Activated naive CD4-positive, alpha-beta T cell (primary cell): ENCODE measurements at places on chromosomes 3 and 15.

- no peak for DNase-seq
Observed at GRCh38 chr3:43260412-43260811, 25.9 kb upstream of the SNRK start.

- DNase-seq, result no peak
Observed at GRCh38 chr3:127652246-127652995, 20.3 kb upstream of the ABTB1 start.

DNA sequence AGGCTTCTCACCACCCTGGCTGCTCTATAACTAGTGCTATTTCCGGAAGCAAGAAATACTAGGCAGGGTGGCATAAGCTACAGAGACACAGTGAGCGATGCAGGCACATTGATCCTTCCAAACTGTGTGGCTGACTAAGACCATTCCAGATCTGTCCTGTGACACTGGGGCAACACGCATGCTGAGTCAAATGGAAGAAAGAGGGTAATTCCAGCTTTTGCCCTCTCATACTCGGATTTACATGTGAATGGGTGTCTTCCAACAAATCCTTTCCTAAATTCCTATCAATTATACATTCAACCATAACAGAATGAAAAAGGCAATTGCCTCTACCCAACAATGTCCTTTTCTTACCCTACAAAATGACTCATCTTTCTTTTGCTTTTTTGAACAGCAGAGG is 5.1 kb downstream of the FSIP1 start:
- DNase-seq, result no peak

- no peak for DNase-seq
Observed at GRCh38 chr15:48858401-48858800, 19.5 kb upstream of the EID1 start.

- DNase-seq, result no peak
Observed at GRCh38 chr3:111473550-111473949, 68.4 kb upstream of the CD96 start.

DNA sequence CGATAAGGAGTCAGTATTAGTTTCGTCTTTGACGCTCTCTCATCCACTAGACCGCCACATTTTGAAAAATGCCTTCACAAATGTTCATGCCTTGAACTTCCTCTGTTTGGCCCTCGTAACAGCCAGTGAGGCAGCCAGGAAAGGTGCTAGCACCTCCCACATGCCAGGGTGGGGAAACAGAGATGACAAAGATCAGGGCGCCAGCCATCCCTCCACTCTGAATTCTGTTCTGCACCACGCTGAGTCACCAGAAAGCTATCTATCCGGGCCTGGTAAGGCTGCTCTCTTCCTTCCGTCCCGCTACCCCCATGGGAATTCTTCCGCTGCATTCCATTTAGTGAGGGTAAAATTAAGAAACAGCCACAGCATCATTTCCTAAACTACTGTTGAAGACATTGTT is 31.3 kb upstream of the BCL2L10 start:
- no peak for DNase-seq

DNA sequence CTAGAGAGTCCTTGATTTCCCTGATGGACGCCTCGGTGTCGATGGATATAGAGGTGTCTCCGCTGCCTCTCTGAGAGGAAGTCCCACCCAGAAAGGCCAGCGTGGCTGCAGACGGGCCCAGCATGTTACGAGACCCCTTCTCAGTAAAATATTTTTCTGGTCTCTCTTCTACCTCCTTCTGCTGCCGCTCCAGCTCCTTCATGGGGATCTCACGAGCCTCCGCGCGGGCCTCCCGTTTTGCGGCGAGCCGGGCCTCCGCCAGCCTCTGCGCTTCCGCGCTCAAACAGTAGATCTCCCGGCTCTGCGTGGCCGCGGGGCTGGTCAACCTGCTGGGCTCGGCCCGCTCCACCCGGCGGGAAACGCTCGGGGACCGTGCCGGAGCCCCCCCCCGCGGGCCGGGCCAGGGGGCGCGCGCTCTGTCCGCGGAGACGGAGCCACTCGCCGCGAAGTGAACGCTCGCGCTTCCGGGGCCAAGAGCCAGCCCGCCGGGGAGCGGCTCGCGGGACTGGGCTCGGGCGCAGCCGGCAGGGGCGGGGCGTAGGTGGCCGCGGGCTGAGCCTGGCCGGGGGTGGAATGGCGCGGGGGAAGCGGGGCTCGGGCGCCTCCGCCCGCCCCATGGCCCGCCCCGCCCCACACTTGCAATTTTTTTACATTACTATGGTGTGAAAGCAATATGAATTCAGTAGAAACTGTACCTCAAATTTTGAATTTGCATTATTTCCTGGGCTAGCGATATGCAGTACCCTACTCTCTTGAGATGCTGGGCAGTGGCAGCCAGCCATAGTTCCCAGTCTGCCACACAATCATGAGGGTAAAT is 10.2 kb upstream of the KCNMB3 start:
- peak; percentile 13 for DNase-seq

DNA sequence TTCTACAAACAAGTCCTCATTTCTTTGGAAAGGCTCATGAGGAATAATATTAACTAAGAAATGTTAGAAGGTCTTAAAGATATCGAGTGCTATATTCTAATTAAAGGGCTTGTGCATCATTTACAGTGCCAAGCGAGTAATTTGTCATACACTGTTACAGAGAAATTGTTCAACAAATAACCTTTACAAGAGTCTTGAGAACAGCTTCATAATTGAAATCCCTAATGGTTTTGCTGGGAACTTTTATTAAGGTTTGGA is 209.5 kb downstream of the MECOM start:
- DNase-seq, result no peak

DNA sequence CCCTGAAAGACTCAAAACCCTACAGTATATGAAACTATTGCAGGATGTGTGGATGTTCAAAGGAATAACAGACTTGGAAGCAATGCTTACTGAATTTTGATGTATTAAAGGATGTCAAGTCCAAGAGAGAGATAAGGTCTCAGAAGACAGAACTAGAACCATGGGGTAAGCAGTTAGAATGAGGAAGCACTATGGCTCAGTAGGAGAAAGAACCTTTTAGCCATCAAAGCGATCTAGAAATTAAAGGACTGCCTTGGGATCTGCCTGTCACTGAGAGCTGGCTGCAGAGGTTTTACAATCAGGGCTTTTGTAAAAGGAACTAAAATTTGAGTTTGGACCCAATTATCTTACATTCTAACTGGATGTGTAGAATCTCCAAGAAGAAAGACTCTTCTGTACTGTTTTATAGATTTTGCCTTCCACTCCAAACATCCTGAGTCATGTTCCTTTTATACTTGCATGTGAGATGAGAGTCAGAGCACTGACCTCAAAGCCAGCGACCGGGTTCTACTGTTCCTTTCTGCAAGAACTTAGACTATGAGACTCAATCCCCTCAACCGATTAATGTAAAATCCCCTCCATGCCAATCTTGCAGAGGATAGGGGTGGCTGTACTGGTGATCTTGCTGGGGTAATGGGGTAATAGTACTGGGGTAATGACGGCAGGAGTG is 412.3 kb upstream of the TPRG1 start:
- DNase-seq, result no peak

GRCh38 chr15:36221992-36222391 is 357.4 kb upstream of the CDIN1 start:
- no peak for DNase-seq

GRCh38 chr15:68224546-68225250 is 4.8 kb downstream of the CLN6 start:
- DNase-seq, result no peak

DNA sequence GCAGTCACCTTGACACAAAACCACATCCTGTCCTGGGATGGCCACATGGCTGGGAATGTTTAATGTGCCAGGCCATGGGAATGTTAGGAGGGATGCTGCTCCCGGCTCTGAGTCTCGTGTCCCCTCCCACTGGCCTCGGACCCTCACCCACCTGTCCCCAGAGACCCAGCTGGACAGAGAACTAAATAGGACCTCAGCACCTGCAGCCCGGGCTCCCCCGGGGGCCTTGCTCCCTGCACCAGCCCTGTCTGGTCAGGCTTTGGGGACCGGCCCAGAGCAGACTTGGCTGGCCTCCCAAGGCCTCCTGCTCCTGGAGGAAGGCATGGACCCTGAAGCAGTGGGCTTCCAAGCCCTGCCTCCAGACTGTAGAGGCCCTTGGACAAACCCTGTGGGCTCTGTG is 100.0 kb upstream of the IQSEC1 start:
- DNase-seq, result no peak

DNA sequence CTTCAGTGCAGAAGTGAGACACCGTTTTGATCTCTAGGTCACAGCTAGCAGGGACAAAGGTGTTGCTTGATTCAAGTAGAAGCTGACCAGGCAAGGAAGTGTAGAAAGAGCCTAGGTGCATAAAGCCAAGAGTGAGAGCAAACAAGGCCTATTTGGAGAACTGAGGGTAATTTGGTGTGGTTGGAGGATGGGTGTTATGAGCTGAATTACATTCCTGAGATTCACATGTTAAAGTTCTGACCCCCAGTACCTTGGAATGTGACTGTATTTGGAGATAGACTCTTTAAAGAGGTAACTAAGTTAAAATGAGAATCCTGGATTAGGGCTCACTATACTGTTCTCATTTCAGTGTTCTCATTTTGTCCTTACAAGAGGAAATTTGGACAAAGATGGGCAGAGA is 191.3 kb downstream of the ZMAT3 start:
- DNase-seq, result no peak

- DNase-seq, result no peak
Observed at GRCh38 chr15:37206690-37207089, 106.3 kb upstream of the MEIS2 start.

GRCh38 chr15:29040370-29040751 is 154.6 kb downstream of the APBA2 start:
- DNase-seq, result no peak

- DNase-seq, result no peak
Observed at GRCh38 chr3:56998076-56998529, 62.4 kb upstream of the SPATA12 start.

DNA sequence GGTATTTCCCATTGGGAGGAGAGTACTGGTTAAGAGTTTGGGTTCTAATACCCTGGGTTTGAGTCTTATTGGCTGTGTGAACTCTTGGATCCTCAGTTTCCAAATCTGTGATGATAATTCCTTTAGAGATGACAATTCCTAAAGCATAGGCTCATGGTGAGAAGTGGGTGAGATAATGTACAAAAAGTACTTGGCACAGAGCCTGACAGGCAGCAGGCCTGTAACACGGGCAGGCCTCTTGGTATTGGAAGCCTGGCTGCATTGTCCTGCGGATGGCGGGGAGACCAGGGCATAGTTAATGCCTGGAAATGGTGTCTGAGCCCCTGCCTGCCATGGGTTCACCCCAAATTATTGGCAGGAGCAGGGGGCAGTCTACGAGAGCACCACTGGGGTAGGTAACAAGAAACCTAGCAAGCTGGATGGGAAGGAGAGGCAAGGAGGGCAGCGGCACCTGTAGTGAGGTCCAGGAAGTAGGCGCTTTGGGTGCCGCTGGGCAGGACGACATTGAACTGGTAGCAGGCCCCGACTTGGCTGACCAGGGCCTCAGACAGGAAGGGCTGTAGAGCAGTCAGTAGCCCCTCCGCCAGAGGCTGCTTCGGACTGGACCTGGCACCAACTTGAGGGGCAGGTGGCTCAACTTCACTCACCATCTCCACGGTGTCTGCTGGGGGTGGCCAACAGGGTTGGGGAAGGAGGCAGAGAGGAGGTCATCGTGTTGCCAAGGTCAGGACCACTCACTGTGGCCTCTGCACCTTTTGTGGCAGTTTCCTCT is 7.7 kb downstream of the STOML1 start:
- DNase-seq, result no peak

DNA sequence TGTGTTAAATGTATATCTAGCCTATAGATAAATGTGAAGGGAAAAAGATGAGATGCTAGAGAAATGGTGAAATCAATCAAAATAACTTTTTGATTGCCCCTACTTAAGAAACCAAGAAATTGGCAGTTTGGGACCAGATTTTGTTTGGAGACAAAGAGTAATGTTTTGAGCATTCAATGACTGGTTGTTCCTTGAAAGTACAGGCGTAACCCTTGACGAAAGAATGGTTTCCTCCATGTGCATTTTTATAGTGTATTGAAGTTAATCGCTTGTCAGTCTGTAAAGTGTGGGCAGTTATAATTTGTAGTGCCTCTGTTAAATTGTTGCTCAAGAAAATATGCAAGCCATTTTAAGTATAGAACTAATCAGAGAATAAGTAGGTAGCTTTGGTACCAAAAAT is 1.2 kb downstream of the KIF23 start:
- no peak for DNase-seq

DNA sequence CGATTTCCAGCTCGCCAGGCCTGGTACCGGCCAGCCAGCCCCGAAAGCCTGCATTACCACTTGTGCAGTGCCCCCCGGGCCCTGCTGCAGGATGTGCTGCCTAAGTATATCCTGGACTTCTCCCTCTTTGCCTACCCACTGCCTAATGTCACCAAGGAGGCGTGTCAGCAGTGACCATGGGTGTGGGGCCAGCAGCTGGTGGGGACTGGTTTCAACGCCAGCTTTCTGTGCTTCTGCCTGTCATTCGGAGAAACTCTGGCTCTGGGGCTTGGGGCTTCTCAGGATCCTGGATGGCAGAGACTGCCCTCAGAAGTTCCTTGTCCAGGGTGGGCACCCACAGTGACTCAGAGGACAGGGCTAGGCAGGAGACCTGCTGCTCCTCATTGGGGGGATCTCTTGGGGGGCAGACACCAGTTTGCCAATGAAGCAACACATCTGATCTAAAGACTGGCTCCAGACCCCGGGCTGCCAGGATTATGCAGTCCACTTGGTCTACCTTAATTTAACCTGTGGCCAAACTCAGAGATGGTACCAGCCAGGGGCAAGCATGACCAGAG is 1.5 kb downstream of the CHST14 start:
- DNase-seq, result no peak

- DNase-seq, result no peak
Observed at GRCh38 chr3:189260556-189261493, 89.1 kb downstream of the TPRG1 start.

GRCh38 chr3:155194973-155195957 is 98.2 kb downstream of the STRIT1 start:
- no peak for DNase-seq

DNA sequence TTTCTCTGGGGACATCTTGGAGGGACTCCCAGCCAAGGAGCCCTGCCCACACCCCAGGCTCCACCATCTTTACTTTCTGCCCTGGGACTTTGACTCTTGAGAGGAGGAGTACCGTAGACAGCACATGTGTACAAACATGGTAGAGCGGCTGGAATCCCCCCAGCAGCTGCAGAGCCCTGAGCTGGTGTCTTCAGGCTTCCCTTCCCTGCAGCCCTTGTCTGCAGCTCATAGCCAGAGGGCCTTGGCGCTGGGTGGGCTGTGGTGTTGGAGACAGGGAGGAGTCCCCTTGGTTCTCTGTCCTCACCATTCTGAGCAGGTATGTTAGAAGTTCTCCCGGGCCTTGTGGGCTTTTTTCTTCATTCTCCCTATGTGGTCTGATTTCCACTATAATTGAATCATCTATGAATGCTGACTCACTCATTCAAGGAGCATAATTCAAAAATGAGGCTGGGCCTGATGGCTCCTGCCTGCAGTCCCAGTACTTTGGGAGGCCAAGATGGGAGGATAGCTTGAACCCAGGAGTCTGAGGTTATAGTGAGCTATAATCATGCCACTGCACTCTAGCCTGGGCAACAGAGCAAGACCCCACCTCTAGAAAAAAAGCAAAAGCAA is 97.8 kb upstream of the MEF2A start:
- DNase-seq, result no peak

GRCh38 chr3:147318900-147319299 is 87.4 kb downstream of the ZIC4 start:
- no peak for DNase-seq

GRCh38 chr15:70099967-70100473 is 2.3 kb upstream of the TLE3 start:
- DNase-seq, result no peak

GRCh38 chr15:25183581-25184251 is 228.9 kb downstream of the SNRPN start:
- no peak for DNase-seq

- no peak for DNase-seq
Observed at GRCh38 chr15:85785887-85786780, 8.6 kb downstream of the KLHL25 start.

GRCh38 chr3:17882981-17883380 is 140.6 kb upstream of the TBC1D5 start:
- DNase-seq, result no peak
